ENCODE measurements at places on chromosomes 4 and X.

DNA sequence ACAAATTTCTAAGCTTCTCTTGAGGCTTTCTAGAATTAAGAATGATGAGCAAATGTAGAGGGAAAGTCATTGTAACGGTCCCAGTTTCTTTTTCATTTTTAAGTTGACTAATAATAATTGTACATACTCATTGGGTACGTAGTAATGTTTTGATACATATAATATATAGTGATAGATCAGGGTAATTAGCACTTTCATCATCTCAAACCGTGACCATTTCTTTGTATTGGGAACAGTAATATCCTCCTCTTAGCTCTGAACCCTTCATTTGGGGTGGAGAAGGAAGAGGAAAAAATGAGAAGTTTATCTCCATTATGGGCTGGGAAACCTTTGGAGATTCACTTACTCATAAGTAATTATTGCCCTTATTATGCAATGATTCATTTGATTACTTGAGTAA lies 39.0 kb upstream of the GBA3 start:
- H3K4me3 ChIP-seq: no peak overlapping the region
- no peaks in the 10 kb centered on the region for H3K27me3 ChIP-seq
- H3K27ac ChIP-seq: no peak overlapping the region

- no peaks in the 10 kb centered on the region for H3K27me3 ChIP-seq
- H3K4me3 ChIP-seq: peak overlapping the region; percentile 31
- DNase-seq: no peak
- peaks cover 80% of the 10 kb centered on the region for H3K4me1 ChIP-seq
Observed at GRCh38 chr4:113684534-113685091, 76.9 kb downstream of the CAMK2D start.

GRCh38 chr4:75678965-75679364 lies 5.8 kb upstream of the G3BP2 start:
- H3K36me3 ChIP-seq: no peaks in the 10 kb centered on the region
- no peak overlapping the region for H3K27ac ChIP-seq
- no peak overlapping the region for H3K4me3 ChIP-seq
- no peak for DNase-seq
- no peaks in the 10 kb centered on the region for H3K27me3 ChIP-seq
- peaks cover 23% of the 10 kb centered on the region for H3K4me1 ChIP-seq

- DNase-seq: no peak
- H3K27me3 ChIP-seq: peaks cover 26% of the 10 kb centered on the region
- no peaks in the 10 kb centered on the region for H3K4me1 ChIP-seq
Observed at GRCh38 chr4:9771034-9771433, 10.4 kb upstream of the DRD5 start.

GRCh38 chr4:85724791-85725563 lies 250.0 kb downstream of the ARHGAP24 start:
- no peaks in the 10 kb centered on the region for H3K4me1 ChIP-seq
- no peak overlapping the region for H3K27ac ChIP-seq
- no peak overlapping the region for H3K4me3 ChIP-seq
- DNase-seq: no peak
- no peaks in the 10 kb centered on the region for H3K36me3 ChIP-seq

DNA sequence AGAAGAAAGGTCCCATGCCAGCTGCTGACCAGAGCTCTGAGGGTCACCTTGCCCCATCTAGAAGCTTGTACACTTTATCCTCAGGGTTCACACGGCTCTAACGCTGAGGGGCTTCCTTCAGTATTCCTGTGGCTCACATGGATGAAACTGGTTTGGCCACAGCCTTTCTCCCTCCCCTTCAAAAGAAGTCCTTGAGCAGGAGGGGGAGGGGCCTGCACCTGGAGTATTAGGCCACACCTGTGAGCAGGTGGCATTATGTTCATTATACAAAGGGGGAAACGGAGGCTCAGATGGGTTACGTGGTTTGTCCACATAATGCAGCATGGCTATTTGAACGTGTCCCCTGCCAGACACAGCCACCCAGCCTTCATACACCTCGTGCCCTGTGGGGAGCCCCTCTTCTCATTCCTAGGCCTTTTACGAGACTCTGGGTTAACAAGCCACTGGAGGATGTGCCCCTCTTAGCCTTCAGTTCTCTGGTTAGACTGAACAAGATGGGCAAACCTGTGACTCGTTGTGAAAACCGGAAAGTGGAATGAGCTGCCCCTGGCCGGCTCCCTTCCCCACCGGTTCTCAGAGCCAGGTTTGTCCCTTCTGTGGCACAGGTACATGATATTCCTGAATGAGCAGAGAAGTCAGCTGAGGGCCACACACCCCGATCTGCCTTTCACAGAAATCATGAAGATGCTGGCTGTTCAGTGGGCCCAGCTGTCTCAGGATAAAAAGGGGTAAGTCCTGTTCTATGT lies 27.2 kb upstream of the JAKMIP1 start:
- DNase-seq: no peak
- H3K36me3 ChIP-seq: no peaks in the 10 kb centered on the region
- H3K27ac ChIP-seq: no peak overlapping the region
- peaks cover 31% of the 10 kb centered on the region for H3K27me3 ChIP-seq

DNA sequence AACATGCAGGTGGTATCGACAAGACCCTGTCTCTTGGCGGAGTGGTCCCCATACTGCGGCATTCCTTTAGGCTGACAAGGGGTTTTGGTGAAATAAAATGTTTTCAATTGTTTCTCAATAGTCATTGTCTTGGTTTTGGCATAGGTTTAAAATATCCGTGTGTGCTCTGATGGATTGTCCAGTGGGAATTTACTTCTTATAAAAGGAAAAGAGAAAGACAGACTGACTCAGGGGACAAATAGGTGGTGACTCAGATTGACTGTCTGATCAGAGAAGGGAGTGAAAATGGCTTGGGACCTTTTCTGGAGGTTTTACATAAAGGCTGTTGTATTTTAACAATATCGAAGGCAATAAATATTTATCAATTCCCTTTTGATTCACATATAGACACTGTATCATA lies 129.8 kb downstream of the SORBS2 start:
- H3K4me3 ChIP-seq: no peak overlapping the region
- H3K36me3 ChIP-seq: no peaks in the 10 kb centered on the region
- no peak overlapping the region for H3K27ac ChIP-seq
- H3K27me3 ChIP-seq: peaks cover 6% of the 10 kb centered on the region
- no peak for DNase-seq
- no peaks in the 10 kb centered on the region for H3K4me1 ChIP-seq

GRCh38 chrX:14776901-14777300 lies 96.0 kb downstream of the FANCB start:
- no peaks in the 10 kb centered on the region for H3K36me3 ChIP-seq
- peaks cover 31% of the 10 kb centered on the region for H3K27me3 ChIP-seq
- H3K4me1 ChIP-seq: no peaks in the 10 kb centered on the region
- no peak overlapping the region for H3K4me3 ChIP-seq

DNA sequence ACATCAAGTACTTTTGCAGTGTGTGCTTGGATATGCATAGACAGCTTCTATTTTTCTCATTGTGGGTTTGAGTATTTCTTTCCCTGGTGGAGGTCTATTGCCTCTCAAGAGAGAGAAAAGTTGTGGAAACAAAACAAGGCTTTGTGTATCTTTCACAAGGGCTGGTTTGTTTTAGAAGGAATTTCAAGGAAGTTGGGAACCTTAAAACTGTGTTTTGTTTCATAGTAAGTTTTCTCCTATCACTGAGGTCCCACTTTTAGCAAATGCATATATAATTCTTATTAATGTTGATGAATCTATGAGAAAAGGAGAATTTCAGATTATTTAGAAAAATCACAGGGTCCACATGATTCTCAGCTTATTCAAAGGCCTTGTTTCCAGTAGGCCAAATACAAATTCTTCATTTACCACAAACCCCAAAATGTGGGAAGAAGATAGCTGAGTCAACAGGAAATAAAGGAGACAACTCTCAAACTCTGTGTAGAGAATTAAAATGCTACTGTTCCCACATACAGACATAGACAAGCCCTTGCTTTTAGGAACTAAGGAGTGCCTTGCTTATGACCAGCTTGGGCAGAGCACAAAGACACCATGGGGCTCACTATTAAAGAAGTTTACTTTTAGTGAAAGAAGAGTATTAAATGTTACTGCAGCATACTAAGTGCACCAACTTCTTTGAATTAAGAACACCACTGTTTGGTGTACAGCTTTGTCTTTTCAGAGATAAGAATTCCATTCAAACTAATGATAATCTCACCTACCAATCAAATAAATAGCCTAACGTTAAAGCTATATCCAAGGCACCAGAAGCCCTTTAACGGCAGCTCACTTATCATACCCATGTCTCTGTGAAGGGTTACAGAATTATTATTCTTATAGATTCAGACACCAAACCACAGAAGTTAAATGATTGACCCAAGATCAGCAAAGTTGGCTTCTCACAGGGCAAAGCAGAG lies 177.4 kb upstream of the LEF1 start:
- H3K27me3 ChIP-seq: no peaks in the 10 kb centered on the region
- H3K4me1 ChIP-seq: peaks cover 38% of the 10 kb centered on the region
- no peak for DNase-seq
- no peak overlapping the region for H3K4me3 ChIP-seq
- no peaks in the 10 kb centered on the region for H3K36me3 ChIP-seq

- H3K27me3 ChIP-seq: peaks cover 13% of the 10 kb centered on the region
- no peak overlapping the region for H3K27ac ChIP-seq
- peaks cover 3% of the 10 kb centered on the region for H3K4me1 ChIP-seq
- H3K4me3 ChIP-seq: no peak overlapping the region
- DNase-seq: no peak
Observed at GRCh38 chrX:150854856-150855255, 43.6 kb downstream of the CD99L2 start.

GRCh38 chrX:73916931-73917667 lies 354.1 kb downstream of the CHIC1 start:
- H3K27ac ChIP-seq: no peak overlapping the region
- no peaks in the 10 kb centered on the region for H3K4me1 ChIP-seq
- H3K4me3 ChIP-seq: no peak overlapping the region
- no peaks in the 10 kb centered on the region for H3K36me3 ChIP-seq
- peaks cover 11% of the 10 kb centered on the region for H3K27me3 ChIP-seq

DNA sequence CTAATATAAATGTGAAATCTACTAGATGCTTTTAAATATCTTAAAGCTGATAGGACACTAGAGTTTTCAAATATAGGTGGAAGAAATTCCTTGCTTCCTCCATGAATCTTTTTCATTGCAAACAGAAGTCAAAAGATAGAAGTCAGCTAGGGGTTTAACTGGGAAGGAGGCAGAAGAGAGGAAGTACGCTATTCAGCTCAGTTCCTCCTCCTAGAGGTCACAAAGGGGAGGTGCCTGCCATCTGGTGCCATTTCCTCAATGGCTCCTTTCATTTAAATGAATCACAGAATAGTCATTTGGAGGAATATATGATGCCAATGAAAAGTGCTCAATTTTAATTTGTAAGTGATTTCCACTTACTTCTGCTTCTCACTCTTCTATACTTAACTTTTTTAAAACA lies 8.5 kb downstream of the COL25A1 start:
- no peak for DNase-seq
- no peak overlapping the region for H3K4me3 ChIP-seq

DNA sequence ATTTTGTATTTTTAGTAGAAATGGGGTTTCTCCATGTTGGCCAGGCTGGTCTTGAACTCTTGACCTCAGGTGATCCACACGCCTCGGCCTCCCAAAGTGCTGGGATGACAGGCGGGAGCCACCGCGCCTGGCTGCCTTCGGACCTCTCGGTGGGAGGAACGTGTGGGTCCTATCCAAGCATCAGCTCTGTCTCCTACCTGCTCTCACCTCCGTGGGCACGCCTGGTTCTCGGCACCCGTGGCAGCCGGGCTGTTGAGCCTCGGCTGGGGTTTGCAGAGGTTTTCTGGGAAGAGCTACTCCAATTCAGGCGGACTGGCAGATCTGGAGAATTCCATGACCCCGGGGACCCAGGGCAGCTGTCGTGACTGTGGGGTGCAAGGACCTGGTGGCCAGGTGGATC lies 23.6 kb upstream of the PPP2R3B start:
- no peaks in the 10 kb centered on the region for H3K4me1 ChIP-seq
- H3K27me3 ChIP-seq: peaks cover 5% of the 10 kb centered on the region
- DNase-seq: no peak
- no peak overlapping the region for H3K27ac ChIP-seq
- peaks cover 6% of the 10 kb centered on the region for H3K36me3 ChIP-seq
- no peak overlapping the region for H3K4me3 ChIP-seq

GRCh38 chrX:2457289-2458133 lies 43.3 kb downstream of the DHRSX start:
- H3K4me1 ChIP-seq: no peaks in the 10 kb centered on the region
- H3K4me3 ChIP-seq: no peak overlapping the region
- H3K36me3 ChIP-seq: peaks cover 17% of the 10 kb centered on the region
- H3K27me3 ChIP-seq: no peaks in the 10 kb centered on the region
- H3K27ac ChIP-seq: no peak overlapping the region

DNA sequence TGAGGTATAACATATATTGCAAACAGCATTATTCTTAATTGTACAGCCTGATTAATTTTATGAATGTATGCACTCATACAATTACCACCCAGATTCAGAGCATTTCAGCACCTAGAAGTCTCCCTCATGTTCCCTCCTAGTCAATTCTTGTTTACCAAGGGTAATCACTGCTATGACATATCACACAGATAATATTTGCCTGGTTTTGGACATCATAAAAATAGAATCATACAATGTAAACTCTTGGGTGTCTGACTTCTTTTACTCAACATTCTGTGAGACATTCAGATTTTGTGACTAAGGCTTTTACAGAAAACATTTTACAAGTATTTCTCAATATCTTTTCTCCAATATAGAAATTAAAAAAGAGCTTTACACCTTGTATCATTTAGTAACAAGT lies 66.9 kb downstream of the PTPN13 start:
- H3K36me3 ChIP-seq: no peaks in the 10 kb centered on the region
- no peak overlapping the region for H3K27ac ChIP-seq
- no peak overlapping the region for H3K4me3 ChIP-seq
- H3K4me1 ChIP-seq: no peaks in the 10 kb centered on the region
- DNase-seq: no peak

DNA sequence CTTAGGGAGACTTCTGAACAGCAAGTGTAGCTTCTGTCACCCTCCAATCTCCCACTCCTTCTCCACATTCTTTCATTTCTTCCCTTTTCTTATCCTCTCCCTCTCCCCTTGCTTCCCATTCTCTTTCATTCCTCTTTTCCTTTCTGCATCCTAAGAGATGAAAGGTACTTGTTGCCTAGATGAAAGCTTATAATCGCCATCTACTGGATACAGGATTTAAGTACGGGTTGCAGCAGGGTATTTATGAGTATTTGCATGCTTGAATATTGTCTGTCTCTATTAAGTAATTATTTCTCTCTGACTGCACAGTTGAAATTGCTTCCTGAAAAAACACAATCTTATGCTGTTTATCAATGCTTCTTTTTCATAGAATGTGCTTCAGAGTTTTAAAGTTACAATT lies 174.0 kb upstream of the TENT5D start:
- no peak overlapping the region for H3K27ac ChIP-seq
- peaks cover 25% of the 10 kb centered on the region for H3K27me3 ChIP-seq
- H3K4me1 ChIP-seq: no peaks in the 10 kb centered on the region
- H3K4me3 ChIP-seq: no peak overlapping the region
- H3K36me3 ChIP-seq: no peaks in the 10 kb centered on the region

- H3K27me3 ChIP-seq: no peaks in the 10 kb centered on the region
- peak within 1 kb of the TSS; percentile 87 for H3K4me3 ChIP-seq
- peaks cover 56% of the 10 kb centered on the region for H3K4me1 ChIP-seq
- H3K36me3 ChIP-seq: peaks cover 58% of the 10 kb centered on the region
- H3K27ac ChIP-seq: peak within 1 kb of the TSS; percentile 96
Observed at GRCh38 chr4:189940178-189941004, at the start of gene FRG1. FRG1 (plus strand) TSS chr4:189940872; CDS start chr4:189941010, 138 bp downstream.

All from activated T-cell treated with anti-CD3 and anti-CD28 coated beads, Interleukin-2, amount 50 U/mL, for 24 hours (primary cell).